ENCODE measurements at places on chromosomes 12 and 14.

DNA sequence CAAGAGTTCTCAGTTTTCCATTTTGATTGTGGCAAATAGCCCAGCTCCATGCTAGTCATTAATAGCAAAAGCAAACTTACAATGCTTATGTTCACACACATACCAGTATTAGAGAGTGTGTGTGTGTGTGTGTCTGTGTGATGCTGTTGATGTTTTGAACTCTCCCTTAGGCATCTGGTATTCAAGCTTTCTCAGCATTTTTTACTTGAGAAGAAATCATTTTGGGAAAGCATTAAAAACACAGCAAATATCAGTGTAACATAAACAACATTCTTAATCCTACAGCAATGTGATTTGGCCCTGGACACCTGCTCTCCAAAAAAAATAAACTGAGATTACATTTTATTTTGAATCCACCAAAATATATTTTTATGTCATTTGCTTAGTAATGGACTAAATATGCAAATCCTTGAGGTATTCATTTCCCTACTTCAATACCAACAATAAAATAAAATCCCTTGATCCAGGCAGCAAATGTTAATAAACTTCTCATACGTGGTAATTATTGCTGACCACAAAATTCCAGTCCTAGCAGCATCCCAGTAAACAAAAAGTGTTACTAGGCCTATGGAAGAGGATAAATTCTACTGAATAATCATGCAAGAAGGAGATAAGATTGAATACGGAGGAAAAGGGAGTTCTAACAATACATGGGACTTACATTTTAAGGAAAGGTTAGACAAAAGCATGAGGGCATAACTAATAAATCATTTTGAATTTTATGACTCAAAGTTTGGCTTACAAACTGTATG is 249.5 kb upstream of the CLEC14A start:
- no peak for DNase-seq

DNA sequence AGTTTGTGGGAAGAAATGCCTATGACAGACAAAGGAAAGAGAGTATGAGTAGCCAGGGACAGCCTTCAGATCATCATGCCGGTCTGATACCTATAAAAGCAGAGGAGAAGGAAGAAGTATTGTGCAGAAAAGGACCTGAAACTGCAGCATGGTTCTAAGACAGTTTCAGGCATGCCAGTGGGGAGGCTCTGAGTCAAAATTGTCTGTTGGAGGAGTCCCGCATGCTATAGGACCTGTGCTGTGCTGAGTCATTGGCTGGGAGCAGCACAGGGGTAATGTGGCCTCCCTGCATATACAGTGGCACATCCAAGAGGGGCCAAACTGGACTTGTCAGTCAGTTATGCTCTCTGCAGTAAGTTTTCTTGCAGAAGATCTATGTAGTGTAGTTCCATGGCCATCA is 40.7 kb downstream of the NEUROD4 start:
- DNase-seq: no peak

DNA sequence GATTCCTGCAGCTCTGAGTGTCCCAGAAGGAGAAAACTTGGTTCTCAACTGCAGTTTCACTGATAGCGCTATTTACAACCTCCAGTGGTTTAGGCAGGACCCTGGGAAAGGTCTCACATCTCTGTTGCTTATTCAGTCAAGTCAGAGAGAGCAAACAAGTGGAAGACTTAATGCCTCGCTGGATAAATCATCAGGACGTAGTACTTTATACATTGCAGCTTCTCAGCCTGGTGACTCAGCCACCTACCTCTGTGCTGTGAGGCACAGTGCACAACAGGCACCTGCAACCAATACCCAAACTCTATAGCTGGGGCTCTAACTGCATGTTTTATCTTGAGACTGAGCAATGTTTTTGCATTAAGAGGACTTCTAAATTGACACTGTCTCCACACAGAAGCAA is 379.2 kb upstream of the OR4E1 start:
- no peak for DNase-seq

- DNase-seq: no peak
Observed at GRCh38 chr12:131610891-131611290, 100.0 kb upstream of the SFSWAP start.

DNA sequence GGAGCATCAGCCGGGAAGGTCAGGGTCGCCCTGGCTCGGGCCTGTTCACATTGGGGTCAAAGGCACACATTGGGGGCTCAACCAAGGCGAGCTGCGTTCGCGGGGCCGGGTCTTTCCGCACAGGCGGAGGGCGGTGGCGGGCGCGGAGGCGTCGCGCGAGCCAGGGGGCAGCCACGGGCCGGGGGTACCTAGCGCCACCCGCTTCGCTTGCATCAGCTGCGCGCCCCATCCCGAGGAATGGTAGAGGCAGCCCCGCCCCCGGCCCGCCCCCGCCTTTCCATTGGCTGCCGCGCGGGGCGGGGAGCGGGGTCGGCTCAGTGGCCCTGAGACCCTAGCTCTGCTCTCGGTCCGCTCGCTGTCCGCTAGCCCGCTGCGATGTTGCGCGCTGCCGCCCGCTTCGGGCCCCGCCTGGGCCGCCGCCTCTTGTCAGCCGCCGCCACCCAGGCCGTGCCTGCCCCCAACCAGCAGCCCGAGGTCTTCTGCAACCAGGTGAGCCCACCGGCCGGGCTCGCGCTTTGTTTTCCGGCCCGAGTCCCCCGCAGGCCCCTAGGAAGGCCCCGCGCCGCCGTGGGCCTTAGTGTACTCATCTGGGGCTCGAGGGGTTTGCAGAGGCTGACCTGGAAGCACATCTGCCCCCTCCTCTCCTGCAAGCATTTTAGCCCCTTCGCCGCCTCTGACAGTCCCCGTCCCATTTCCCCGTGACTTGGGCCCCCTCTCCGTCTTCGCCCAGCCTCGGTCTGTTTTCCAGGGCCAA is at the start of gene ALDH2:
ALDH2 (plus strand) TSS at position 326 of the 754 bp plus-strand sequence; CDS start at position 376, 50 bp downstream.
- peak; percentile 55 for DNase-seq
